Activated CD8-positive, alpha-beta memory T cell treated with anti-CD3 and anti-CD28 coated beads, Interleukin-2, amount 10 ng/mL, durations not matched to agents 7 days and 5 days (primary cell): ENCODE measurements at places on chromosomes 11 and 22.
A peak's percentile ranks its signal among the peaks of the same experiment; 100 is the strongest.

DNA sequence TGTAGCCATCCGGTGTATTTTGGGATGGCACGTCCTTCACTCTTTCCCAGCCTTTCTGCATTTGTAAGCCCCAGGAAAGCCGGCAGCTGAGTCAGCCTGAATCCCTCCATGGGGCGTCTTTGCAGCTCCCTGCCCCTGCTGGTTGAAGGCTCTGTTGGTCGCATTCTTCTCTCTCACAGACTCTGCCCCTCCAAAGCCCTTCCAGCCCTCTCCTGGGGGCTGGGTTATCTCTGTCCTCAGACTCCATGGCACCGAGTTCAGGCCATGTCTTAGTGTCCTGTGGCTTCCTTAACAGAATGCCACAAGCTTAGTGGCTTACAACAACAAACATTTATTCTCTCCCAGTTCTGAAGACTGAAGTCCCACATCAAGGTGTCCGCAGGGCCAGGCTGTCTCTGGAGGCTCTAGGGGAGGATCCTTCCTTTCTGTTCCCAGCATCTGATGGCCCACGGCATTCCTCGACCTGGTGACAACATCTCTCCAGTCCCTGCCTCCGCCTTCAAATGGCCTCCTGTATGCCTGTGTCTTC lies 62.2 kb downstream of the BCR start:
- no peak for DNase-seq

DNA sequence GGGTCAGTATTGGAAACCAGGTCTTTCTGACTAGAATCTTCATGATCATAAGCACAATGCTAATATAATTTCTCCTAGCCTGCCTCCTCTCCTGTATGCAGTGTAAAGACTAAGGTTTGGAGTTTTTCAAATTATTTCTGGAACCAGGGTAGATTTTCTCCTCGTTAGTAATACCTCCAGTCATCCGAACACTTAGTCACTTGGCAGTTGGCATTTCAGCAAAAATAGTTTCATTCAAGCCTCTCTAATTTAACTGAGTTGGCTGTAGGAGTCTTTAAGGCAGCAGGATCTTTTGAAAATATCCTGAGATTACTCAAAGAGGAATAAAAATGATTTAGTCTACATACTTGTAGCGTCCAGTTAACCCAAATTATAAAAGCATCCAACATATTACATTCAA lies 6.3 kb downstream of the TYR start:
- DNase-seq: no peak

GRCh38 chr11:14357881-14358728 lies 878 bp downstream of the RRAS2 start:
- no peak for DNase-seq

DNA sequence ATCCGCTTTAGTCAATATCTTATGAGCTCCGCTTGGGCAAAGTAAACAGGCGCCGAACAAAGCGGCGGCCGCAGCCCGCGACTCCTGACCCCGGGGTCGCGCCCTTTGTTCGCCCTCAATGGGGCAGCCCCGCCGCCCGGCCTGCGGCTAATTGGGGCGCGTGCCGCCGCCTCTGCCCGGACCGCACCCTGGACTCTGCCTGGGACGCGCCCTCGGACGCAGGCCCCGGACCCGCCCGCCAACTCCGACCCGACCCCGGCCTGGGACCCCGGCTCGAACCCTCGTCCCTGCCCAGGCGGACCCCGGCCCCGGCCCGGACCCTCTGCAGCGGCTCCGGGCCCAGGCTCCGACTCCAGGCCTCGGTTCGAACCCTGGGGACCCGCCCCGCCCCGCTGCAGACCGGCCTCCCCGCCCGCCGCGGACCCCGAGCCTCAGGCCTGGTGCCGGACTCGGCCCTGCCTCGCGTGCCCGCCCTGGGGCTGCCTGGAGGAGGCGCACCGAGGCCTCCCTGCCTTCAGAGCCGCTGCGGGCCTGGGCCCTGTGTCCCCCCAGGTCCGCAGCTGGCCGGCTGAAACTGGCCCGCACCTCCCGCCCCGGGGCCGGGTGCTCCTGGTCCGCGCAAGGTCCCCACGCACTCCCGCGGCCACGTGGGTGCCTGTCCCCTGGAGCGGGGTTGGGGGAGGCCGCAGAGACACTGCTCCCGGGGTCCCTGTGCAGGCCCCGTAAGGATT lies 84.7 kb upstream of the WNT7B start:
- DNase-seq: no peak

- no peak for DNase-seq
These were observed 89.8 kb upstream of the ZC3H12C start for GRCh38 chr11:110003426-110003825.

DNA sequence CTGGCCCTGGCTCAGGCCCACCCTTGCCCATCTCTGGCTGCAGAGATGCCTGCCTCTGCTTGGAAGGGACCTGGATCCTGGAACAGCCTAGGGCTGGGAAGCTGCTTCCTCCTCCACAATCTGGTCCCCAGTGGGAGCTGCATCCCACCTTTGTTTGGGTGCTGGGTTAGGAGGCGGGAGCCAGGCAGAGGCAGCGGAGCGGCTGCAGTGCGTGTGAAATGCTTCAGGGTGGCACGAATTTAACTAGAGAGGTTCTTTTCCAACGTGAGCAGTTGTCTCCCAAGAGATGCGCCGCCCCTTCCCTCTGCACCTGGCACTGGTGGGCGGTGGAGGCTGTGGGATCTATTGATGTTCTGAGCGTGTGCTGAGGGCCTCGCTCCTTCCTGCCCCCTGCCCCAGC lies 31.6 kb downstream of the BRSK2 start:
- DNase-seq: no peak

DNA sequence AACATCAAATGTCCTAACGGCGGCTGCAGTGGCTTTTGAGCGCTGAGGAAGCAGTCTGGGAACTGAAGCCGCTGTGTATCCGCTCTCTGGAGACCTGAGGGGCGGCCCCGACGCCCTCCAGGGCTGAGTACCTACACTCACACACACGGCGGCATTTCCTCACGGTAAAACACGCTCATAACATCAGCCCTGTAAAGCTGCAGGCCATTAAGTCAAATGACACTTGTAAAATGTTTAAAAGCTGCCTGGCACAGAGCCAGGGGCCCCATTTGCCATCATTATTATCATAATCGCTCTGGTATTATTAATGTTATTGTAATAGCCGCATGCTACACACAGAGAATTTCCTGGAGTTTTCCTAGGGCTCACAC lies 5.1 kb downstream of the CARS1 start:
- no peak for DNase-seq

GRCh38 chr11:58513747-58514367 lies 6.0 kb upstream of the OR5B21 start:
- DNase-seq: no peak

GRCh38 chr11:46293641-46294103 lies 16.2 kb downstream of the CREB3L1 start:
- no peak for DNase-seq

- DNase-seq: peak; percentile 82
These were observed 199.9 kb downstream of the DSCAML1 start for GRCh38 chr11:117597071-117597470.

- DNase-seq: peak; percentile 63
These were observed 32.9 kb upstream of the HORMAD2 start for GRCh38 chr22:30047364-30047738.

GRCh38 chr11:86497310-86497709 lies 122.6 kb downstream of the CCDC81 start:
- no peak for DNase-seq

DNA sequence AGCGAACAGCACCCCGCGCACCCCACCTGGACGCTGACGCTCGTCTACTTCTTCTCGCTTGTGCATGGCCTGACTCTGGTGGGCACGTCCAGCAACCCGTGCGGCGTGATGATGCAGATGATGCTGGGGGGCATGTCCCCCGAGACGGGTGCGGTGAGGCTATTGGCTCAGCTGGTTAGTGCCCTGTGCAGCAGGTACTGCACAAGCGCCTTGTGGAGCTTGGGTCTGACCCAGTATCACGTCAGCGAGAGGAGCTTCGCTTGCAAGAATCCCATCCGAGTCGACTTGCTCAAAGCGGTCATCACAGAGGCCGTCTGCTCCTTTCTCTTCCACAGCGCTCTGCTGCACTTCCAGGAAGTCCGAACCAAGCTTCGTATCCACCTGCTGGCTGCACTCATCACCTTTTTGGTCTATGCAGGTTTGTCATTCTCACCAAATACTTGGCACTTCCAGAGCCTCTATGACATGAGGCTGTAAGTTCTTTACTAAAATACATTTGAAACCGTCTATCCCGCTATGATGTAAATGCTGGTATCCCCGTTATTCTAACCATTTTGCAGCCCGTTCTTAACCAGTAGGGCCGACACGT lies 535 bp downstream of the AQP11 start:
- DNase-seq: peak; percentile 57

- no peak for DNase-seq
These were observed 6.6 kb downstream of the HSPA8 start for GRCh38 chr11:123055191-123055901.

- no peak for DNase-seq
These were observed 90.6 kb downstream of the SYN3 start for GRCh38 chr22:32967386-32968101.

- no peak for DNase-seq
These were observed 19.8 kb downstream of the ARL14EP start for GRCh38 chr11:30342736-30343166.

DNA sequence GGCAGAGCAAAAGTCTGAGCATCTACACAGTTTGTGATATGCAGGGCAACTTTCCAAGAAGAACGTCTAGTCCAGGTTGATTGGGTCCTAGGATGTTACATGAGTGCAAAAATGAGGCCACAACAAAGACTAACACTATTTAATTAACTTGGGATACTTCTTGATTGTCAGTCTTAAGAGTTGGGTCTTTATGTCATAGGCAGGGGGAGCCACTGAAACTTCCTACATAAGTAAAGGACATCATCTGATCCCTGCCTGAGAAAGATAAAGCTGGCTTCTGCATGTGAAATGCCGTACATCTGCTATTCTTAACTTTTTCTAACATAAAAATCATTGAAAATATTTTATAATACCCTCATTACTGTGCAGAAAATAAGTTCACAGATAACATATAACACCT lies 525.5 kb downstream of the NTM start:
- DNase-seq: no peak

- DNase-seq: peak; percentile 54
These were observed at the start of gene TMA7B for GRCh38 chr22:39959640-39960447. TMA7B (plus strand) TSS chr22:39960397; CDS start chr22:39964375, 3,978 bp downstream.

DNA sequence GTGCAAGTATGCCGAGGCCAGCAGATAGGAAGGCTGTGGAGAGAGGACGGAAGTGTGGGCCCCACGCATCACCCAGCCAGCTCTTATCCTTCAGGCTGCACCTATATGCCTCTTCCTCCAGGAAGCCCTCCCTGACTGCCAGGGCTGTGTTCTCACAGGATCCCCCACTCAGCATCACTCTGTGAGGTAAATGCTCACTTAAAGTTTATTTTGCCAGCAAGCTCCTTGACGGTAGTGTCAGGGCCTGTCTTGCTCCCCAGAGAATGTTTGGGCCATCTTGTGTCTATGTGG lies 4.4 kb downstream of the TBX10 start:
- no peak for DNase-seq

DNA sequence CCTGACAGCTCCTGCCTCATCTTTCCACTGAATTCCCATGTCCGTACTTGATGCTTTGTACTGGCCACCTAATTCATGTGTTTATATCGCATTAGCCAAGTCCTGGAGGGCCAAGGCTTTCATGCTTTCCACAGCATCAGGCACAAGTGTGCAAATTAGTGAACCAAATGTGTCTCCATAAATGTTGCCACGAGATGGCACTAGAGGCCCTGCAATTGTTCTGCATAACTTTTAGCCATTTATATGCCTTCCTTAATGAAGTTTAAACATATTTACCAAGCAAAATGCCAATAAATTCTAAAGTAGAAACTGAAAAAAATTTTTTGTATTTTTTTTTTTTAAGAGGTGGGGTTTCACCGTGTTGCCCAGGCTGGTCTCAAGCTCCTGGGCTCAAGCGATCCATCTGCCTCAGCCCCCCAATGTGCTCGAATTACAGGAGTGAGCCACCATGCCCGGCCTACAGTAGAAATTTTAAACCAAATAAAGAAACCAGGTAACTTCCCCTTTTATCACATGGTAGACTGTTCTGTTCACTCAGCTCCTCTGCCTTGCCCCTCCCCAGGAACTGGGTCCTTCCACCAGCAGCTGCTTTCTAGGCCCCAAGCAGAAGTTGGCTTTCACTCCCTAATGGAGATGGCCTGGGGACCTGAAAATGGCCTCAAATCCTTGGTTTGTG lies 20.8 kb upstream of the IL18BP start:
- peak; percentile 74 for DNase-seq

DNA sequence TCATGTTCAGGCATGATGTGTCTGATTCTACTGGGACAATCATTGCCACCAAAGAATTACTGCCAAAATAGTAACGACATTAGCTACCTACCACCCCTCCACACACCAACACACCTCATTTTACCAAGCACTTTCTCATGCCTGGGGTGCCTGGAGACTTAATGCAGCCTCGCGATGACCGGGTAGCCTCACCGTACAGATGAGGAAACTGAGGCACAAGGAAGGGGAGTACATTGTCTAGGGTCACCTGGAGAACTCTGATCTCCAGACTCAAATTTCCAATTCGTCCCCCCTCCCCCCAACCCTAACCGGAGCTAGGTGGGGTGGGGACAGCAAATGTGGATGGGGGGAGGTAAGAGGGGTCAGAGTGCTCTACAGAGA lies 2.7 kb upstream of the RTN4RL2 start:
- no peak for DNase-seq

DNA sequence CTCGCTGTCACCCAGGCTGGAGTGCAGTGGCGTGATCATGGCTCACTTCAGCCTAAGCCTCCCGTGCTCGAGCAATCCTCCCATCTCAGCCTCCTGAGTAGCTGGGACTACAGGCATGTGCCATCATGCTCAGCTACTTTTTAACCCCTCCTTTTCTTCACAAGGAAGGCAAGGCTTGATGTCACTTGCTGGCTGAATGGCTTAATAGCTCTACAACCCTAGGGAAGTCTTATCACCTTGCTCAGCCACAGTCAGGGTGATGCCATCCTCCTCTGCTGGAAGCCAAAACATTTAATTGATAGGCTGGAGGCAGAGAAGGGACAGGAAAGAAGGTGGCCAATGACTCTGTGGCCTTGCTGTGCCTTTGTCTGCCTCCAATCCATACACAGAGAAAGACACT lies 131.9 kb downstream of the MED15 start:
- DNase-seq: no peak
